ENCODE measurements at places on chromosomes 6 and 20. TPM values are rescaled to one million over a fixed set of nuclear protein-coding genes. Genes with fewer than 3 reads are reported as not detected.

DNA sequence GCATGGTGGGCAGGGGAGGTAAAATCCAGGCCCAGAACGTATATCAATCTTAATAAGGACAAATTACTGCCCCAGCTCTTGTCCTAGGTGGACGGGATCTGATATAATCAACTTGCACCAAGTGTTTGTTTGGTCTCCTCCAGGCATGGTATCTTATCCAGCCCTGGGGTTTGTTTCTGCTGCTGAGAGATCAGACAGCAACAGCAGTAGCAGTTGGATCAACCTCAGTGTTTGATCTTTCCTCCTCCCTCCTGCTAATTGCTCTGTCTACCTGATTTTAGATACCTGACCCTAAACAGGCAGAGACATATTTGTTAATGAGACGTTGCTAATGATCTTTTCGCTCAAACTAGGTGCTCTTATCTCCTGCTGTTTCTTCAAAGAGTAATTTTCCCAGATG lies 100.4 kb upstream of the BACH2 start:
- peak; percentile 33 for DNase-seq

DNA sequence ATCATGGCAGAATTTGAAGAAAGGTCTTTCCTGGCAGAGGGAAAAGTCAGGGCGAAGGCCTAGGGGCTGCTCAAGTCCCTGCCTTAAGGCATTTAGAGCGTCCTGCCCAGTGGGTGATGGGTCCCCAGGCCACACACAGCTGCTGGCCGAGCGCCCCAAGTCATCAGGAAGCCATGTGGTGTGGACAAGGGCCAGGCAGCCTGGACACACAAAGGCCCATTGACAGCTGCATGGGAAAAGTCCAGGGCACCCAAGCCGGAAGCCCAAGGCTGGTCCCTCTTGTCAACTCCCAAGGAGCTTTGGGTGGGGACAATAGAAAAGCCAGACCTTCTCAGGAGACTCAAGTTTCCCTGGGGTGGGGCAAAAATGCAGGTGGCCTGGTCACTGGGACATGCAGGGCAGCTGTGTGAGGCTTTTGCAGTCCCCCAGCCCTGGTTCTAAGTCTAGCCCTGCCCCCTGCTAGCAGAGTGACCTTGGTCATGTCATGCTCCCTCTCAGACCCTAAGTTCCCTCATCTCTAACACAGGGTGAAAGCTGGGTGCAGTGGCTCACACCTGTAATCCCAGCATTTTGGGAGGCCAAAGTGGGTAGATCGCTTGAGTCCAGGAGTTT lies 44.3 kb upstream of the PTGIS start:
- no peak for DNase-seq

DNA sequence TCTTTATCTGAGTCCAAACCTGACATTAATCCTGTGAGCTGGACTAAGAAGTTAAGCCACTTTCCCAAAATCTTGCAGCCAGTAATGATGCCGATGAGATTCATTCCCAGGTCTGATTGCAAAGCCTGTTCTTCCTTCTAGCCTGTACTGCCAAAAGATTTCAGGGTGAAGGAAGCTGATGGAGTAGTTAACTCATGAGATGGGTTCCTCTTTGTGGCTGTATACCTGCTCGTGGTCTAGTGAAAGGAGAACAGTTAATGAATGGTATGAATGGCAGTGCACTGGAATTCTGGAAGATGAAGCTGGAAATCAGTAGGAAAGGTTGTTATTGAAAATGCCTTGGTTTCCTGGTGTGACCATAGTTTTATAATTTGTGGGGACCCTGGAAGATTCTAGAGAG lies 112.0 kb downstream of the FYN start:
- DNase-seq = no peak

- no peak for DNase-seq
Observed at GRCh38 chr6:136728976-136729515, 63.2 kb downstream of the MAP3K5 start.

THBS2 gene
- total RNA-seq = 0.27 TPM

KIAA0408 gene
- total RNA-seq = not detected
